ENCODE measurements at places on chromosomes 3 and 15. TPM values are rescaled to one million over a fixed set of nuclear protein-coding genes. Genes with fewer than 3 reads are reported as not detected.

GRCh38 chr3:149621218-149622005 is 36.4 kb downstream of the WWTR1 start:
- H3K27me3 ChIP-seq = peaks cover 5% of the 10 kb centered on the region
- H3K4me3 ChIP-seq = no peak overlapping the region
- DNase-seq = peak; percentile 13
- H3K4me1 ChIP-seq = peaks cover 2% of the 10 kb centered on the region
- H3K27ac ChIP-seq = no peak overlapping the region

GRCh38 chr3:100221159-100221558 is 39.6 kb upstream of the TBC1D23 start:
- peaks cover 6% of the 10 kb centered on the region for H3K36me3 ChIP-seq
- no peak overlapping the region for H3K27ac ChIP-seq
- DNase-seq = no peak
- peaks cover 17% of the 10 kb centered on the region for H3K27me3 ChIP-seq
- no peaks in the 10 kb centered on the region for H3K4me1 ChIP-seq
- H3K4me3 ChIP-seq = no peak overlapping the region

DNA sequence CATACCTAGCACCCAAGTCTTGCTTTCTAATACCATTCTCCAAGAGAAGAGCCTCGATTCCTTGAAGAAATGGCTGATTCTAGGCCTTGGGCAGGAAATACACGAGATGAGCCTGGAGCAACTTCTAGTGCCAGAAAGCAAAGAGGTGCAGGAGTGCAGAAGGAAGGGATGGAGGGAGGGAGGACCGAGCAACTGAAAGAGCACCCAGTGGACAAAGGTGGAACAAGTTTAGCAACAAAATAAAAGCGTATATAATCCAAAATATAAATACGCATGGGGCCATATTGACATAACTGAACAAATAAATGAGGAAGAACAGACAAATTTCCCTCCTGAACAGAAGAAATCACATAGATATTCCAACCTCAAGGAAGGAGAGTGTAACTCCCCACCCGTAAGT is 34.4 kb downstream of the CHSY1 start:
- no peaks in the 10 kb centered on the region for H3K27me3 ChIP-seq
- H3K4me3 ChIP-seq = no peak overlapping the region
- peaks cover 69% of the 10 kb centered on the region for H3K4me1 ChIP-seq
- H3K36me3 ChIP-seq = peaks cover 48% of the 10 kb centered on the region
- H3K27ac ChIP-seq = no peak overlapping the region

- H3K27me3 ChIP-seq = no peaks in the 10 kb centered on the region
- no peak overlapping the region for H3K4me3 ChIP-seq
- H3K36me3 ChIP-seq = no peaks in the 10 kb centered on the region
- no peak for DNase-seq
These were observed 33.4 kb downstream of the SCN5A start for GRCh38 chr3:38616111-38616510.

Gene OR5H14
- total RNA-seq = not detected

DNA sequence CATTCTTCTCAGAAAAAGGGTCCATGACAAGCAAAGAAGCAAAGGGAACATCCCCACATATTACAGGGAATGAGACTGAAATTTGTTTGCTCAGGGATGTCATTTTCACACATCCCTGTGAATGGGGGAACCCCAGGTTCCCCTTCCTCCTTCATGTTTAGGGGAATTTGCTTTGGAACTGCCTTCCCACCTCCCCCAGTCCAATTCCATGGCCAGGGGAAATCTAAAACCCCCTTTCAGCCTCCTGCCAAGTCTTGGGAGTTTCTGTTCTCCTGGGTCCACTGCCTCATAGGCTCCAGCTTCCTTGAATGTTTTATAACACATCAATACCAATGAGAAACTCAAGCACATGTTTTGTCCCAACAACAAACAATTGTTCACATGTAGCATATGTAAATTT is 297.5 kb upstream of the CTNNB1 start:
- H3K27ac ChIP-seq = no peak overlapping the region
- H3K36me3 ChIP-seq = no peaks in the 10 kb centered on the region
- H3K27me3 ChIP-seq = no peaks in the 10 kb centered on the region
- DNase-seq = no peak

Measured in activated CD8-positive, alpha-beta T cell treated with anti-CD3 and anti-CD28 coated beads for 36 hours (primary cell).